ENCODE measurements at places on chromosomes 1 and 21.

GRCh38 chr1:25217598-25218232, 14.6 kb downstream of the SYF2 start:
- no peak for DNase-seq

GRCh38 chr1:192936313-192937018, 122.7 kb downstream of the UCHL5 start:
- no peak for DNase-seq

DNA sequence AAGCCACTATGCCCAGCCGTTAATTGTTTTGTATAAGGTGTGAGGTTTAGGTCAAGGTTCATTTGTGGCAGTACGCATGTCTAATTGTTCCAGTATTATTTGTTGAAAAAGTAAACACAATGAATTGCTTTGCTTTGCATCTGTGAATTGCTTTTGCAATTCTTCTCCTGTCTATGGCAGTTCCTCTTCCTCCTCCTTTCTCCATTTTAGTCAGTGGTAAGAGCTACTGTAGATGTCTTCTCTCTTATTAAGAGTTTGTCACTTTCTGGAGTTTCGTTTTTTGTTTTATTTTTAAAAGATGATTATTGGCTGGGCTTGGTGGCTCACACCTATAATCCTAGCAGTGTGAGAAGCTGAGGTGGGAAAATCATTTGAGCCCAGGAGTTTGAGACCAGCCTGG, 29.2 kb downstream of the C1orf185 start:
- no peak for DNase-seq

DNA sequence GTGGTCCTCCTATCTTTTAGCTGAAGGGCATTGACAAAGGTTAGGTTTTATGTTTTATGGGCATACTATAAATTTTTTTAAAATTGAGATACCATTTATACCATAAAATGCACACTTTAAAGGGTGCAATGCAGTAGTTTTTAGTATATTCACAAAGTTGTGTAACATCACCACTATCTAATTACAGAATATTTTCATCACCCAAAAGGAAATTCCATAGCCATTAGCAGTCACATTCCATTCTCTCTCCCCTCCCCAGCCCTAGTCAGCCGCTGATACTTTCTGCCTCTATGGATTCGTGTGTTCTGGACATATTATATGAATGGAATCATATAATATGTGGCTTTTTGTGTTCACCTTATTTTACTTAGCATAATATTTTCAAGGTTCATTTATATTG, 135.8 kb upstream of the B3GALT2 start:
- no peak for DNase-seq

GRCh38 chr1:64967381-64967780, 1.0 kb upstream of the JAK1 start:
- DNase-seq = no peak

- DNase-seq = no peak
Measured at GRCh38 chr1:51616490-51616889, 402 bp upstream of the OSBPL9 start.

DNA sequence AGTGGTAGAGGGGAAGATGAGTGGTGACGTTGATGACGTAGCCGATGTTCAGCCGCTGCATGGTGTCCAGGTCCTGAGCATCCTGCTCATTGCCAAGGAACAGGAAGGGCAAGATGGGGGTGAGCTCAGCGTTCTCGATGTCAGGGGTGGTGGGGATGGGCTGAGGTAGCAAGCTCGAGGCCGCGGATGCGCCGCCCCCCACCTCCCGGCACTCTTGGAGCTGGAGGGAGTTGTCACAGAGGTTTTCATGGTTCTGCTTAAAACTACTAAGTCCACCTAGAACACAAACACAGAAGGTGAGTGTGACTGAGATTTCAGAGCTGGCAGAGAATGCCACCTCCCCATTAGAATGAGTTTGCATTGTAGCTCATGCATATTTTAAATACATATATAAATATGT, 35.7 kb downstream of the DUSP10 start:
- no peak for DNase-seq

DNA sequence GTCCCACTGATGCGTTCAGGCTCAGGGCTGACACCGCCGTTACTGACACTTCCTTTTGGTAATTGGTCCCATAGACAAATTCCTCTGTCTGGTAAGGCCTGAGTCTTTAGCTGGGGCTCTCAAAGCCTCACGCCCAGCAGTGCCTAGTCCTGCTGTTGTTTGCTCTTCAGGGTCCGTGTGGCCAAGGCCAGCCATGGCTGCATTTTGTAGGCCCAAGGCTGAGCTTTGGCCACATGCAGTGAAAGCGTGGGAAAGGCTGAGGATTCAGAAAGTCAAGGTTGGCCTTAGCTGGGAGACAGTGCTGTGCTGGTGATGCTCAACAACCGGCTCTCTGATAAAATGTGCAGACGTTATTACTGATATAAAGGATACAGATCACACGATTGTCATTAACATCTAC, 63.5 kb upstream of the C1orf174 start:
- DNase-seq = no peak

DNA sequence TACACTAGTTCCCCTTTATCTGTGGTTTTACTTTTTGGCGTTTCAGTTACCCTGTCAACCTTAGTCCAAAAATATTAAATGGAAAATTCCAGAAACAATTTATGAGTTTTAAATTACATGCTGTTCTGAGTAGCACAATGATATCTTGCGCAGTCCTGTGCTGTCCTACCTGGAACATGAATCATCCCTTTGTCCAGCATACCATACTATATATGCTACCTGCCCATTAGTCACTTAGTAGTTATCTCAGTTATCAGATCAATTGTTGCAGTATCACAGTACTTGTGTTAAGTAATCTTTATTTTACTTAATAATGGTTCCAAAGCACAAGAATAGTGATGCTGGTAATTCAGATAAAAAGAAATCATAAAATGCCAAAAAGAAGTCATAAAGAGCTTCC, 52.7 kb downstream of the AGBL4 start:
- DNase-seq = no peak

- no peak for DNase-seq
Measured at GRCh38 chr1:202049129-202049528, 38.7 kb downstream of the ELF3 start.

GRCh38 chr1:27552911-27553420, 51.0 kb downstream of the AHDC1 start:
- no peak for DNase-seq

DNA sequence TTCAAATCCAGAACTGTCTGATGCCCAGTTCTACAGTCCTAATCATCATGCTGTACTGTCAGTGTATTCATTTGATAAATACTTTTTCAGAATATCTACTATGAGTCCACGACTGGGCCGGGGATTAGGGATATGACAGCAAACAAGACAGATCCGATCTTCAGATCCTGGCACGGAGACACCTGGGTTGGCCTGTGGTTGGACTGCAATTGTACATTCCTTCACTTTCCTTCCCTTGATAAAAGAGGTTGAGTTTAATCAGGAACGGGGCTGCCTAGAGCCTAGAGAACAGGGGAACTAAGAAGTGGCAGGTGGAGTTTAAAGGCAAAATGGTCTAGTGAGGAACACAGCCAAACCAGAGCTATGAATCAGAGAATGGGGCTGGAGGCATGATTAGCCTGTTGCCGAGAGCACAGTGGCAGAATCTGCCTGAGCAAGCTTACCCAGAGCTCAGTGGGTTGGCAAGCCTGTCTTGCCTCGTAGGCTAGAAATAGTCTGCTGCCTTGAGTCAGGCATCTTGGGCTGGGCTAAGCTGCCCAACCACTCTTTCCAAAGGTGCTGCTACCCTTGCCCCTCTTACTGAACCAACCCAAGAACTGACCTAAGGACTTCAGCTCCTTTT, 38.1 kb upstream of the PTCH2 start:
- no peak for DNase-seq

DNA sequence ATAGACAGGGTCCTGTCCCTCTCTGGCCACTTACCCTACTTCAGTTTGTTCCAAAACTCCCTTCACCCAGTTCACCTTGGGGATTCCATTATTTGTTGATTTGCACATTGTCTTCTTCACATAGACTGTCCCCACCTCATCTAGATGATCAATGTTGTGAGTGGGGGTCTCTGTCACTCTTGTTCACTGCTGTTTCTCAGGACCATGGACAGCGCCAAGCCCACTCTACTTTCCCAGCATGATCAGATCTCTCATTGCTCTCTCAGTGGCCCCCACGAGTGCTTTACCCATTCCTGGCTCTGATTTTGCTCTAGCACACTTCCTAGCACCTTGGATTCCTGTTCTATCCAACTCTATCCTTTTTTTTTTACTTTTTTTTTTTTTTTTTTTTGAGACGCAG, 45.4 kb upstream of the IGSF21 start:
- DNase-seq = no peak

GRCh38 chr1:14598007-14598497, 433 bp upstream of the KAZN start:
- DNase-seq = no peak

GRCh38 chr1:240385985-240386978, 225.7 kb downstream of the GREM2 start:
- no peak for DNase-seq

All from activated CD4-positive, alpha-beta T cell treated with anti-CD3 and anti-CD28 coated beads, Interleukin-2, amount 50 U/mL, for 24 hours (primary cell).